ENCODE measurements at places on chromosomes 5 and 9.

DNA sequence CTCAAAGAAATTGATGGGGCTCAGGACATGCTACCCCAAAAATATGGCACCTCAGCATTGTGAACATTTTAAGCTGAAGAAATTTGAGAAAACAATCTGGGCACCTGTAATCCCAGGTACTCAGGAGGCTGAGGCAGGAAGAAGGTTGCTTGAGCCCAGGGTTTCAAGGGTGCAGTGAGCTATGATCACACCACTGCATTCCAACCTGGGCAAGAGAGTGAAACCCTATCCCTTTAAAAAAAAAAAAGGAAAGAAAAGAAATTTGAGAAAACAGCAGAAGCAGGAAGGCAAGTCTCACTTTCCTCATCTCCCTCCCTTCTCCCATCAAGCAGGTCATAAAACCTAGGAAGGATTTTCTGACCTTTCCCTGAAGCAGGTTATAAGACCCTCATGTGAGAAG is 23.6 kb downstream of the TPD52L3 start:
- DNase-seq = no peak

DNA sequence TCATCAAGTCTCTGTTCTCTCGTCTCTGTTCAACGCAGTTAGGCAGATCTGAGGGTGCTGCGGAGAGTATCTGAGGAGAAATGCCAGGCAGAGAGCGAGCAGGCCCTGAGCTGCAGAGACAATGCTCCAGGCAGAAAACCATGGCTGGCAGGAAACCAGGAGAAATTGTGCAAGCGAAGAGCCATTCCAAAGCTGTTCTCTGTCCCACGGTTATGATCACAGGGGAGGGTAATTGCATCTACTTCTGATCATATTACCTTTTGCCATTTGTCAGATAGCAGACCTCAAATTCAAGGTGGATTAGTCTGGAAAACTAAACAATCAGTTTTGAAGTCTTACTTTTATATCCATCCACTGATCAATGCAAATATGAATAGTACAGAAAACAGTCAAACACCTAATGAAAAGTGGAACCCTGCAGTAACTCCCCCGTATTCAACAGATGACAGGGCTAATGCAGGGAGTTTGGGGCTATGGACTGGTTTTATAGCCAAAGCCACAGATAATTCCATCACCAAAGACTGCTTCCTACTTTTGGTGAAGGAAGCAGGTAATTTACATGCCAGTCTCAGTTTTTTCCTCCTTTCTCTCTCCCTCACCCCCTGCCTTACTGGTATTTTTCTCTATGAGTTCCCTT is 228.0 kb downstream of the DCP2 start:
- DNase-seq = no peak

DNA sequence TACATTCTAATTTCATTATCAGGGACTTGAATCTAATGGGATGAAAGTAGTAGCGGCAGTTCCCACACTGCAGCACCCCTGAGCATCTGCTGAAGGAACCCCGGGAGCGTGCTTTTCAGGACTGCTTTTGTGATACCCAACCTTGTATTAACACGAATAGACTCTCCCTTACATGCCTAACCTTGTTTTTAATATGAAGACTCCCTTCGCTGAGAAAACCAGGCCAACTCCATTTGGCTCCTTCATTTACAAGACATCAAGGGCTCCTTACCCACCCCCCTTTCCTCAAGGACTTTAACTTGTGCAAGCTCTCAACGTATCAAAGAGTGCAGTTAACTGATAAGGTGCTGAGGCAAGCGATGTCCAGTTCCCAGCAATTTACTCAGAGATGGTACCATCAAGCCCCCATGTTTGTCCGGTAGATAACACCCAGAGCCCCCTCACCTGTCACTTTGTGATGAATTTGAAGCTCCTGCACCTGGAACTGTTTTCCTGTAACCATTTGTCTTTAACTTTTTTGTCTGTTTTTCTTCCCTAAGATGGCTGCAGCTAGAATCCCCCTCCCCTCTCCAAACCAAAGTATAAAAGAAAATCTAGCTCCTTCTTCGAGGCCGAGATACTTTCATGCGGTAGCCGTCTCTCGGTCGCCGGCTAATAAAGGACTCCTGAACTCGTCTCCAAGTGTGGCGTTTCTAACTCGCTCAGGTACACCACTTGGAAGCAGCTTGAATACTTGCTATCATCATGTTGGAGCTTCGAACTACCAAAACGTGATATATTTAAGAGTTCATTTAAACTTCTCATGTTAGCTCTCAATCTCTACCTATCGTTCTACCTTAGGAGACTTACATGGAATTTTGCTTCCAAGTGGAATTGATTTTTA is 10.7 kb downstream of the HNRNPH1 start:
- DNase-seq = no peak

DNA sequence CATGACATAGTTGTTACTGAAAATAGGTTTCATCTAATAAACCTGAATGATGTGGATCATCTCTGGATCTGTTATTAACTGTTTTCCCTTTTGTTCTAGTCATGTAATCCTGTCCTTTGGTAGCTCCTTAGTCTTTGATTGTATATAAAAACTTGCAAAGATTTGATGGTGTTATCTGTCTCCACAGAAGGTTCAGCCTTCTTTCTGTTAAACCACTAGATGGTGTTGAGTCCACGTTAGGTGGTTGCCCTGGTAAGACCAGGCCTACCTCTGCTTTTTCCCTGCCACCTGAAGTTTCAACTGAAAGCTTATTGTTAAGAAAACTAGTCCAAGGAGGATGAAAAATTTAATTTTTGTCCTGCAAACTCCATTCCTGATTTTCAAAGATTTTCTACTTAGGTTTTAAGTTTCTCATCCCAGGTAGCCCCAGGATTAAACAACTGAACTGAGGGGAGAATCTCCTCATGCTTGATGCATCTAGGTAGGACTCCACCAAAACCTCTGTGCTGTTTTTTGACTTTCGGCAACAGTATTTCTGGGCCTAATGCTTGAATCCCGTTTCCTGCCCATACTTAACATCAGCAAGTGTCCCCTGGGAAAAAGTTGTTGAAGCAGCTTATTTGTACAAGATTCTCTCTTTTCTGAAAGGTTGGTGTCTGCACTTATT is 68.5 kb downstream of the RICTOR start:
- no peak for DNase-seq

GRCh38 chr5:145203193-145203592 is 631.9 kb downstream of the PRELID2 start:
- DNase-seq = no peak

DNA sequence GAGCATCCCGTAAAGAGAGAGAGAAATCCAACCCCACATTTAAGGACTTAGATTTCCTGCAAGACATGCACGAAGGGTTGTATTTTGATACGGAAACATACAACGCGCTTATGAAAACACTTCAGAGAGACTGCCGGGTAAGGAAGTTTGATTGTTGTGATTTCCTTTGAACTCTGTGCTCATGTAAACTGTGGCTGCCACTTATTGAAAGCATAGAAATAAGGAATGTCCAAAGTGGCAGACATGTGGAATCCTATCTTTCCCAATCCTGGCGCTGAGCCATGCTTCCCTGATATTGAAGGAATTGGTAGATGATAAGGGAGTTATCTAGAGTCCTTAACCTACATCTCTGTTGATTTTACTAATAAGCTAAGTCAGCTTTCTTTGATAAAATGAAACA is 119.4 kb downstream of the PRKACG start:
- DNase-seq = no peak

GRCh38 chr5:169067751-169068173 is 233.2 kb downstream of the SLIT3 start:
- no peak for DNase-seq

- DNase-seq = no peak
Measured at GRCh38 chr9:131606896-131607567, 61.7 kb downstream of the PRRT1B start.

GRCh38 chr5:84683594-84683993 is 298.9 kb upstream of the EDIL3 start:
- DNase-seq = no peak

- DNase-seq = no peak
Measured at GRCh38 chr9:25678846-25679360, 659 bp upstream of the TUSC1 start.

GRCh38 chr9:89750117-89750791 is 145.4 kb downstream of the GADD45G start:
- no peak for DNase-seq
